T-helper 9 cell (primary cell): ENCODE measurements at places on chromosomes 11 and 22.

- DNase-seq: no peak
Measured at GRCh38 chr22:27747396-27748221, 53.9 kb downstream of the MN1 start.

GRCh38 chr11:120792306-120792705 lies 231.6 kb upstream of the TBCEL start:
- DNase-seq: no peak

GRCh38 chr11:18723991-18724390 lies 2.0 kb downstream of the IGSF22 start:
- no peak for DNase-seq

GRCh38 chr11:72328366-72329224 lies 84.6 kb upstream of the PHOX2A start:
- no peak for DNase-seq

DNA sequence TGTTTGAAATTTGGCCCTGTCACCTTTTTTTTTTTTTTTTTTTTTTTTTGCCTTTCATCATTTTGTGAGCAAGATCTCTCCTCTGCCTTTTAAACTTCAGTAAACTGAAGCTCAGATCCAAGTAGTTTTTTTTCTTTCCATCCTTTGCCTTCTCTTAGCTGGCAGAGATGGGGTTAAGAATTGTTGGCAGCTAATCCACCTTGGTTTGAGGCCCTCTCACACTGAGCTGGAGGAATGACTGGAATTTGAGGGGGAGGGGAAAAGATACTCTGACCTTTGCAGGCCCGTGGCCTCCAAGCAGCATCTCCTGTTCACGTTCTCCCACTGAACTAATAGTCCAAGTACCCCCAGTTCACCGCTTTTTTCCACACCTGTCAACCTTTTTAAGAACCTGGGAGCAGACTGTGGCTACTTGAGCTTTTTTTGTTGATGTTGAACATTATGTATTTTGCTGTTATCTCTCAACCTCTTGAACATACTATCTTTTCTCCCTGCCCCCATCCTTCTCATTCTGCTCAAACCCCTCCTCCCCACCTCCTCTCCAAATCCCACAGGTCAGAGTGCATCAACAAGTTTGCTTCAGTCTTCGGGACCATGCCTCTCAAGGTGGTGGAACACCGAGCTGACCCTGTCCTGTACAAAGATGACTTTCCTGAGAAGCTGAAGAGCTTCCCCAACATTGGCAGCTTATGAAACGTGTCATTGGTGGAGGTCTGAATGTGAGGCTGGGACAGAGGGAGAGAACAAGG lies 66.2 kb downstream of the ALX4 start:
- no peak for DNase-seq

GRCh38 chr11:34846467-34846866 lies 69.7 kb downstream of the APIP start:
- DNase-seq: no peak

DNA sequence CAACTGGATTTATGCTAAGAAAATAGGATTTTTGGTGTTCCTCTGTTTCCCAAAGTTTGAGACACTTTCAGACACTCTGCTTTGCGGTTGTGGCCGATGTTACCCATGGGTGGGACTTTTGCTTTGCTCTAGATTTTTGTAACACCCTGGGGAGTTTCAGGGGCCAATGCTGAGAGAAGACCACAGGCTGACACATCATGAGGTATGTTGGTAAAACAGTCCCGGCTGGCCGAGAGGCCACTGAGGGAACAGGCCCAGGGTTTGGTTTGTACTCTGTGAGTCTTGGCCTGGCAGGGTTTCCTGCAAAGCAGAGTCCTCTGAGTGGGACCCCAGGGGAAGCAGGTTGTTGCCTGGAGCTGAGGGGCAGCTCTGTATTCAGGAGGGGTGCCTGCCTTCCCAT lies 78.5 kb upstream of the PITPNB start:
- DNase-seq: no peak

DNA sequence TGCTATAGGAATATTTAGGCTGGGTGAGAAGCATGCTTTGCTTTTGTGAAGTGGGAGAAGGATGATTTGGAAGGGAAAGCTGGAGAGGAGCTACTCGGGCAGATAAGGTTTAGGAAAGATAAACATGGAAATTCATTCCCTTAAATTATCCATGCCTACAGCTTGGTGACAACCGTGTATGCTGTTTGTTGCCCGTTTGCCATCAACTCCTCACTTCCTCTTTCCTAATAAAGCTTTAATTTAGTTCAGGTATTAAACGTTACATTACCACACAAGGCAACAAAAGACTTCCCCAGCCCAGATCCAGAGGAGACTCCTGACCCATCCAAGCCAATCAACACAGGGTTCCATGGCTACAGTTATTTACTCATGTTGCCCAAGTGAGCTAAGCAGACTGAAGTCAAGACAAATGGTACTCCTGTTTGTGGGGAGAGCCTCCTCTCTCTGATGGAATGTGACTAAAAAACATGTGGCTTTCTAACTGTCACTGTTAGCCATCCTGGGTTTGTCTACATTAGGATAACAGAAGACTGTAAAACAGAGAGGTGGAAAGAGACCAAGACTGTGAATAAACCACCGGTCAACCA lies 101.7 kb upstream of the GRAMD1B start:
- DNase-seq: no peak

DNA sequence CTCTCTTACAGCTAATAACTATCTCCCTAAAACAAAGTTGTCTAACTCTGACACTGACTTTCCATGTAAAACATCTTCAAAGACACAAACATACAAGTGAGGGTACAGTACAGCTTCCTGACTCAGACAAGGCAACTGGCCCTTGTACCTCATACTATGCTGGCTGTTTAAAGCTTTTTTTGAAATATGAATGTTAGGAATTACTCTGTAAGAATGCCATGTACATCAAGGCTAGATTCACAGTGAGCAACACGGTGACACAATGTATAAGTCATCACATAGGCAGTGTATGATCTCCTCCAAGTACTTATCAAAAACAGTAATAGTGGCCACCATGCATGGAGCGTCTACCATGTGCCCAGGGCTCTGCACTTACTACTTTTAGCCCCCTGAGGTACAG lies 28.6 kb downstream of the ALG8 start:
- DNase-seq: no peak

DNA sequence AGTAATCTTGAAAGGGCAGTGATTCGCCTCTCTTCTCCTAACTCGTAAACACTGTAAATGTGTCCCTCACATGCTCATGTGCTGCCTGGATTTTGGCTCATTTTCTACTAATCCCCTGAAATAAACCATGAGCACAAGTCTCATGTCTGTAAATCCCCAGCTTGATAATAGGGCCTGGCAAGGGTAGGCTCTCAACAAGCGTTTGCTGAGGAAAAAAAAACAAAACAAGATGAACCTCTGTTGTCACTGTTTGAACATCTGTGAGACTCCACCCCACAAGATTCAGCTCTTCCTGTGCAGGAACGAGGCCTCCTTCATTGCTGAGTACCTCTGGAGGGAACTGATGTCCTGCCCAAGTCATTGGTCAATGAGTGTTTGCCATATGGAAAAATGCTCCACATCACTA lies 4.5 kb upstream of the CYB5R2 start:
- no peak for DNase-seq

- DNase-seq: no peak
Measured at GRCh38 chr11:132006884-132007580, 636.6 kb downstream of the NTM start.
